ENCODE measurements at places on chromosomes 6 and 20.

- DNase-seq: no peak
Observed at GRCh38 chr6:18330548-18331081, 56.5 kb upstream of the RNF144B start.

- no peak for DNase-seq
Observed at GRCh38 chr6:163347021-163347446, 67.5 kb upstream of the QKI start.

GRCh38 chr6:11413728-11414127, 123.8 kb upstream of the TMEM170B start:
- DNase-seq: no peak

GRCh38 chr6:159169557-159170332, 545 bp downstream of the FNDC1 start:
- no peak for DNase-seq

- no peak for DNase-seq
Observed at GRCh38 chr6:30325150-30325872, 1.4 kb upstream of the TRIM39 start.

DNA sequence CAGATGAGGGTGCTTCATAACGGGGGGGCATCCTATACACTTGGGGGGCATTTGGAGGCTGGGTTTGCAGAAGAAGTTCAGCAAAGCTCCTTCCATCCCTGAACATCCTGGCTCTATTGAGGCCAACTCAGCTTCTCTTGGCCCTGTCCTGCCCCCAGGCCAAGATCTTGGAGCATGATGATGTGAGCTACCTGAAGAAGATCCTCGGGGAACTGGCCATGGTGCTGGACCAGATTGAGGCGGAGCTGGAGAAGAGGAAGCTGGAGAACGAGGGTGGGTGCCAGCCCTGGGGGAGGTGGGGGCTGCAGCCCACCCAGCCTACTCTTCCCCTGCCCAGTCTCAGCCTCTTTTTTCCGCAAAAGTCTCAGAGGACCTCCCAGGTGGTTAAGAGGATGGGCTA, 17.2 kb downstream of the GDAP1L1 start:
- DNase-seq: no peak

GRCh38 chr20:38579219-38579910, 1.6 kb upstream of the ADIG start:
- no peak for DNase-seq

- no peak for DNase-seq
Observed at GRCh38 chr20:62892348-62893304, 31.0 kb upstream of the TCFL5 start.

DNA sequence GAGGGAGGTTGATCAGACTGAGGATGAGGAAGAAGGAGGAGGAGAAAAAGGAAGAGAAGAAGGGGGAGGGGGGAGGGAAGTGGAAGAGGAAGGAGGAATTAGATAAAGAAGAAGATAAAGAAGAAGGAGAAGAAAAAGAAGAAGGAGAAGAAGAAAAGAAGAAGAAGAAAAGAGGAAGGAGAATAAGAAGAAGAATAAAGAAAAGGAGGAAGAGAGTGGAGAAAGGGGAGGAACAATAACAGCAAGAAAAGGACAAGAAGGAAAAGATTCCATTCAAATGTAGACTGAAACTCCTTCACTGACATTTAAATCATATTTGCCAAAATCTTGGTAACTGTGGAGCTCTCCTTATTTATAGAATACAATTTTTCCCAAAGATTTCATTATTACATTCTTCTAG, 34.3 kb upstream of the RCAN2 start:
- DNase-seq: no peak

- DNase-seq: no peak
Observed at GRCh38 chr6:156864557-156864956, 87.4 kb downstream of the ARID1B start.

DNA sequence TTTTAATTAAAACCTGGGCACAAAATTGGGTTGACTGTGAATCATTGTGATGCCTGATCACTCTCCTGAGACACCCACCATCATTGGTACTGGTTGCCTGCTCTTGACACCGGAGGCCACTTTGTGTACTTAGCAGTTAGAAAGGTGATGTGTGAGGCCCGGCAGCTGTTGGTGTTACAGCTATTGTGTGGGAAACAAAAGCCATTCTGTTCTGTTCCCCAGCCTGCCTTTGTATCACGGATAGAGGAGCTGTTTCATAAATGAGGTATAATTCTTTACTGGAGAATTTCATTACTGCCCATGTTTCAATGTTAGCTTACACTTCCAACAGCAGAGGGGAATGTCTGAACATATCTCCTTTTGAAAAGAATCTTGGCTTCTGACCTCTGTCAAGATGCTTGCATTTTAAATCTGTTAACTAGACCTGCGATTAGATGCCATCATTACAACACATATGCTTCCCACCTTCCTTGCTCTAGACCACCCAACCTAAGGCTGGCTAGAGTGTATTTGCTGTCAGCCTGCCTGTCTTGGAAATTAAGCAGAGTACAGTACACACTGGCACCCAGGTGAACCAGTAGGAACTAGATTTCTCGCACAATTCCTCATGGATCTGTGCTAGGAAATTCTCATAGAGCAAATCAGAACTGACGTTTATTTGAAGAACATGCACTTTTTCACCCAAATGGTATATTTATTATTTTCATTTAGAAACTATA, 142.4 kb upstream of the INSM1 start:
- no peak for DNase-seq

DNA sequence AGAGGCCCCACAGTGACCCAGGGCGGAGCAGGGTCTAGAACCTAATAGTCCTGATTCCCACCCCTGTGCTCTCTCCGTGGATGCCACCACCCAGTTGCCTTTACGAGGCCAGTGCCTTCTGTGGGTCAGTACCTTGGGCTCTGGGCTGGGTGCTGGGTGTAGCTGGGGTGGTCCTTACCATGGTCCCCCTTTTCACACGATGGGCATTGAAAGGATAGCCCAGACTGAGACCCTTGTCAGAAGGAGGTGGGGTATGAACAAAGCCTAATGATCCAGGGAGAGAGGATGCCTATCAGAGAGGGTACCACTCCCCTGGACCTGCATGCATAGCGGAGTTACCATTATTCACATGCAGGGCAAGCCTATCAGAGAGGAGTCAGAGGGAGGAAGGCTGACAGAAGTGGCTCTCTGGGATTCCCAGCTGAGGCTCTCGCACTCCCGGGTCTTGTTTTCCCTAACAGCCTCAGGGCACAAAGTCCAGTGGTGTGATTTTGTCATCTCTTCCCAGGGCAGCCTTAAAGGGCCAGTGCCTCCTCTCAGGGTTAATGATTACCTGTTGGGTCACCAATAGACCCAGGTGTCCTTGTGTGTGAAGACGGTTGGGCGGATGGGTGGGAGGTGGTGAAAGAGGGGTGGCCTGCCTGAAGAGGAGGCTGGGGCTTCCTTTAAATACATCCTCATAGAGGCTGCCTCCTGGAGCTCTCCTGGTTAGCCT, 36.2 kb downstream of the VEGFA start:
- no peak for DNase-seq

DNA sequence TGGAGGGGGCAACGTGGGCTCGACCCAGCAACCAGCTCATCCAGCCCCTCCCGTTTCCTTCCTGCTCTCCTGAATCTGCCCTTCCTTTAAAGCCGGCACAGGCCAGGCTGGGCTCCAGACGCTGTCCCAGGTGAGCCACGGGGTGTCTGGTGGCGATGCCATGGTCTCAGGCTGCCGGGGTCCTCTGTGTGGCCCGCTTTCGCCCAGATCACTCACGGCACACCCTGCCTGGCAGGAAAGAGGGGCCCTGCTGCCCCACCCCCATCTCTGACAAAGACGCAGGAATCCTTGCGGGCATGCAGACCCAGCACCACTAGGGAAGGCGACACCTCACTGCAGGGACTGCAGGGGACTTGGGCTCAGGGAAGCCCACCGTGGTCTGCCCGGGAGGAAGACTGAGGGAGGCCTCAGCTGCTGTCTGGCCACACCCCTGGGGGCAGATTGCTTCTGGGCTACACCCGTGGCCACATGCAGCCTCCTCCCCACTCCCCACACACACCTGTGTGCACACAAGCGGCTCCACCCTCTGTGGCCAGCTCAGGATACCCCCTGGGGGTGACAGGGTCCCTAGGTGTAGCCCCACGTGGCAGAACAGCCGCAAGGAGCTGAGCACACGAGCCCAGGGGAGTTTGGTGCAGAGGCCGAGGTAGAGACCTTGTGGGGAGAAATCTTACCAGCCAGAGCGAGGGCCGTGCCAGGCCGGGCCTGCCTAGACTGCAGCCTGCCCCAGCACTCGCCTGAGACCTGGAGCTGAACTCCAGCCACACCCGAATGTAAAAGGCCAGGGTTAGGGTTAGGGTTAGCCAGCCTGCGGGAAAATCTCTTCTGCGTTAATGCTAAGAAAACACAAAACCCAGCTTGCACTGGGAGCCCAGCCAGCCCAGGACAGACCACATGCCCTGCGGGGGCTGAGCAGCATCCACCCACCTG, 104.6 kb downstream of the DLL1 start:
- DNase-seq: no peak

DNA sequence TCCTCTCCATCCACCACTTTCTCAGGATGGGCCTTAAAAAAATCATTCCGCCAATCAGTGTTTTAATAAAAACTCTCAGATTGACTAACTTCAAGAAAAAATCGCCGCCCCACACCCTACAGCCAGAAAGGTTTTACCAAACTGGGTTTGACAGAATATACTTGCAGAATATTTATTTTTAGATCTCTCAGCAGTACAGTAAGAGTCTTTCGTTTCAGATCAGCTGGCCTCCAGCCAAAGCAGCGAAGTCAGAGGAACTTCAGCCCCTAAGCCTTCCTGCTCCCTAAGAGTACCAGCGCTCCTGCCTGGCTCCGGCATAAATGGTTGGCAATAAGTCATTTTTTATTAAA, 24.7 kb downstream of the TBC1D7 start:
- DNase-seq: peak; percentile 43

GRCh38 chr6:48111575-48111974, 578 bp upstream of the PTCHD4 start:
- DNase-seq: no peak

- no peak for DNase-seq
Observed at GRCh38 chr6:53623497-53623896, 42.1 kb downstream of the KLHL31 start.

DNA sequence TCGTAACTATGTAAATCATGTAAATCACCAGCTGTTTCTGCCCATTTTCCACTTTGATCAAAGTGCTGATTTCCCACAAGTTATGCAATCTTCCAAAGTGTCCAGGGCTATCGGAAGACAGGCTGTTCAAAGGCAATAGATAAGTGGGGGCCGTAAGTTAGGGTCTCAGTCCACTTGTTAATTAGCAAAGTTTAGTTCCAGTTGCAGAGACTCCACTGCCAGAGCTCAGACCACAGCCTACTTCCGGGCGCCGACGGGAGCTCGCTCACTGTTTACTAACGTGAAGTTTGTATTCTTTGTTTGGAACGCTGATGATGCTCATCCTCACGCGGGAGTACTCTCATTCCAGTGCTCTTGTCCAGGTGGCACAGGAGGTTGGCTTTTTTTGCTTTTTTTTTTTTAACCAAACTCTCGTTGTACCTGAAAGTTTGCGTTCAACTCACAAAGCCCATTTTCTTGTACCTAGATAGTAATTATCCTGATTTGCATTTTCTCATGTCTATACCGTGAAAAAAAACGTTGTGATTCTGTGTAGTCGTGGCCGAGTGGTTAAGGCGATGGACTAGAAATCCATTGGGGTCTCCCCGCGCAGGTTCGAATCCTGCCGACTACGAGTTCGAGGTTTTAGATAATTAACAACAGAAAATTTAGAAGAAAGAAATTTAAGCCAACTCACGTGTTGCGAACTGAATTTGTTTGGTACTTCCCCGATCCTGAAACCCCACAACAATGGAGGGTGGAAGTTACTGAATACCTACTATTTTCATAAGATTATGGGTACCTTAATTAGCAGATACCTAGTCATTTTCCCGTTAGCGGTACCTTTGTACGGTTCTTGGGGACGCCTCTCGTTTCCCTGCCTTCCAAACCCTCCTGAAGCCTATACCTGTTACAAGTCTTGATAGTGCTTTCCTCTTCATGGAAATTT, 29.9 kb upstream of the ZNF184 start:
- DNase-seq: peak; percentile 62

DNA sequence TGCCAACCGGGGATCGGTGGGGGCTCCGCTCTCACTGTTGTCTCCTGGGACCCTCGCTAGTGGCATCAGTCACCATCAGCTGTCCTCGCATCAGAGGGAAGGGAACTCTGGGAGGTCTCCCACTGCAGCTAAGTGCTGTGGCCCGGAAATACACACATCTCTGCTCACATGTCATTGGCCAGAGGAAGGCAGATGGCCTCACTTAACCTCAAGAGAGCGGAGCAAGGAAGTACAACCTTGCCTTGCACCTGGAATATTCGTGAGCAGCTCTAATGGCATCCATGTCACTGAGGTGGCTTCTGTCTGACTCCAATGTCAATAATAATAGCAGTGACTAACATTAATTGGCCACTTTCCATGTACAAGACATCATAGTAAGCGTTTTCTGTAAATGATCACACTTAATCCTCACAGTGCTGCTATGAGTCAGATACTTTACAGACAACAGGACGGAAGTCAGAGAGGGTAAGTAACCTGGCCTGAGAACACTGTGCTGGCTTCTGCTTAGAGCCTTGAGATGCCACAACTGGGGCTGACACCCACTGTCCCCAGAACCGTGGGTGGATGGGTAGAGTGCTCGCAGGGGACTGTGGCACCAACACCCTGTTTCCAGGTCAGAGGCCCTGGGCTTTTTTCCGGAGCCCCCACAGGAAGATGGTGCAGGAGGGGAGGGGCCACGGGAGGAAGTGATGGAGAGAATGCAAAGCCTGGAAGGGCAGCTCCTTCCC, 6.0 kb downstream of the LHFPL5 start:
- peak; percentile 35 for DNase-seq

DNA sequence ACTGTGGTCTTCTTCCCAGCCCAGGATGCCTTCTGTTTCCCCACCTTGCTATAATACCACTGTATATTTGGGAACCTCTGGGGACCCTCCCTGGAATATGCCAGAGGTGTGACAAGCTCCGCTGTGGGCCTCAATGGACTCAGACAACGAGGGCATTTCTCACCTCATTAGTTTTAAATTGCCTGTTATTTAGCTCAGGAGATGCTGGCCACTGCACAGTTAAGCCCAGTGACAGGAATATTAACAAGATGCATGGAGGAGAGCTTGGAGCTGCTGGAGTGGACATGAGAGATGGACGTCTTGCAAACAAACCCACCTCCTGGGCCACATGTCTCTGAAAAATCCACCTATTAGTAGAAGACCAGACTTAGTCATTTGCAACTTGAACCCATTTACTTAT, 435.2 kb upstream of the CHD6 start:
- DNase-seq: no peak

- no peak for DNase-seq
Observed at GRCh38 chr6:22670605-22671004, 101.2 kb downstream of the HDGFL1 start.

DNA sequence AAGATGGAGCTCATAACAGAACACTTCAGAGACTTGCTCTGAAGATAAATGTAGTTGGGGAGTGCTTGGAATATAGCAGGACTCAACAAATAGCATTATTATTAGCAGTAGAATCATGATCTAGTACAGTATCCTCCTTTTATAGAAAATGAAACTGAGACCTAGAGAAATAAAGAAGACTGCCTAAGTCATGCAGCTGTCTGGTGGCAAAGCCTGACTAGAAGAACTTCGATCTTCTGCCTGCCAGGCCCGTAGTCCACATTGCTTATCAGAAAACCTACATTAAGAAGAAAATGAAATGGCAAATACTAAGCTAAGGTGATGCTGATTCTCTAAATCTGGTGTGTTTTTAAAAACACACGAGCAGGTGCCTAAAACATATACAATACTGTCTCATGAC, 46.4 kb upstream of the DST start:
- DNase-seq: no peak

GRCh38 chr20:14855171-14855570, 517.8 kb upstream of the FLRT3 start:
- no peak for DNase-seq

GRCh38 chr6:90390379-90390778, 93.7 kb upstream of the BACH2 start:
- no peak for DNase-seq

Measured in fibroblast of the conjunctiva (primary cell).